ENCODE measurements at places on chromosomes 5 and 9. TPM values are rescaled to one million over a fixed set of nuclear protein-coding genes. Genes with fewer than 3 reads are reported as not detected.

DNA sequence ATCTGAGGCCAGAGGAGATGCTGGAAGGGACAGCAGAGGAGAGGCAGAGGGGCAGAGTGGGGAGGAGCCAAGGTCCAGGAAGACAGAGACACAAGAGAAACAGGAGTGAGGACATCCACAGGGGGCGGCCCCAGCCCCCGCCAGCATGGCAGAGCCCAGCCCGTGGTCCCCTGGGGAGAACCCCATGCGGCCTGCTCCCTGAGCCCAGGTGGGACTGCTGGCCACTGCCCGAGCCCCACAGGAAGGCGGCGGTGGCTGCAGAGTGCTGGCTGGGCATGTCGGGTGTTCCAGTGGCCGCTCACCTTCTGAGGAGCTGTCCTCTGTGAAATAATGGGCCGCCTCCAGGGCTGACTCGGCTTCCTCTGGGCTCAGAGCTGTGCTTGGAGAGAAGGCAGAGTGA is 8.9 kb upstream of the MRNIP start:
- no peak for DNase-seq

- DNase-seq = no peak
Observed at GRCh38 chr9:125258160-125258785, 3.4 kb upstream of the GAPVD1 start.

GRCh38 chr5:5141625-5142525 is 1.7 kb downstream of the ADAMTS16 start:
- DNase-seq = no peak

GRCh38 chr5:7849681-7850394 is 1.1 kb downstream of the CFAP90 start:
- DNase-seq = no peak

Gene RASGRF2
- polyA plus RNA-seq = 0.05 TPM

DNA sequence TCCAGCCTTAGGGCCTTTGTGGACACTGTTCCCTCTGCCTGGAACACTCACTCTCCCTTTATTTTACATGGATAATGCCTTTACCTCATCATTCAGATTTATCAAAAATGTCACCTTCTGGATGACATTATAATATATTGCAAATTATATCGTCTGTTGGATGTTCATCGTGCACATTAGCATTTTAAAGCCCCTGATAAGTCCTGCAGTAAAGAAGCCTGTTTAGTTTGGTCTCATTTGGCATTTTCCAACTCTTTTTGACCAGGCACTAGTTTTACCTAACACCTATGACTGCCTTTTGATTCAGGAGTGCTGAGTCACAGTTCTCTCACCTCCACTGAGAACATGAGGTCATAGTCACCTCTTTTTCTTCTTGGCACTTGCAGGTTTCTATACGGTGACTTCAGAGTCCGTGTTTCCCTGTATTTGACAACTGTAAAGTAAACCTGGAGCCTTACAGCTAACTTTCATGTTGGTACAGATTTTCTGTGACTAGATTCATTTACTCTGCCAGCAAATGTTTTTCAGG is 57.7 kb upstream of the STC2 start:
- no peak for DNase-seq

DNA sequence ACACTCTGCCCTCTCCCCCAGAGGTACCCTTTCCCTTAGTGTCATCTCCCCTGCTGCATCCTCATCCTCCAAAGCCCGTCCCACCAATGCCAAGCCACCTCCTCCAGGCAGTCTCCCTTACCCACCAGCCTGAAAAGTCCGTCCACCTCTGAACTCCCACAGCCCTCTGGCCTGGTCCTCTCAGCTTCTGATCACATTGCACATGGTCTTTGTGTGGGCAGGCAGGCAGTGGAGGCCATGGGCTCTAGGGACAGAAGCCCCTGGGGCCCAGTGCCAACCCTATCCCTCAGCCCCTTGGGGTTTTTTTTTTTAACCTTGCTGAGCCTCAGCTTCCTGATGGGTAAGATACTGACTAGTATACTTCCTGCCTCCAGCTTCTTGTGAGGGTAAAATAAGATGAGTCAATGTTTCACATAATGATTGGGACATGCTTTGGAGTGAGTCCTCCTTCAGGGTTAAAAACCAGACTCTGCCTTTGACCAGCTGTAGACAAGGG is 19.4 kb downstream of the CSF1R start:
- no peak for DNase-seq

Gene CD72
- 0.66 TPM for polyA plus RNA-seq

- no peak for DNase-seq
Observed at GRCh38 chr5:17803971-17804370, 169.7 kb downstream of the TAF11L14 start.

- no peak for DNase-seq
Observed at GRCh38 chr9:84754461-84754860, 84.9 kb downstream of the NTRK2 start.

DNA sequence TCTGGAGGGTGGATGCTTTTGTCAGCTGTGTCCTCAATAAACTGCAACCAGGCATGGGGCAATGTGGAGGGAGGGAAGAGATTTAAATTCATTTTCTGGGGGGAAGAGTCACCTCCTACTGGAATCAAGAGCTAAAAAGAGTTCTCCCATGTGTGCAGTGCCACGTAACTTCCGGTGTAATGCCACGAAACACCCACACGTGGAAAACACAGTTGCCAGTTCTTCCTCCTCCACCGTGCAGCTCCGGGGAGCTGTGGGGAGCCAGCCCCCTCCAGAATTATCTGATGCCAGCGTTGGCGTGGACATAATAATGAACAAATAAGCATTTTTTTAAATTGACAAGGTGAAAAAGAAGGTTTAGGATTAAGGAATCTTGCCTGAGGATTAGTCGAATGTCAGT is 32.1 kb upstream of the MED10 start:
- no peak for DNase-seq

Gene PTGER4
- polyA plus RNA-seq = 12.2 TPM

GRCh38 chr5:179346401-179346800 is 1.1 kb upstream of the ADAMTS2 start:
- no peak for DNase-seq

- DNase-seq = no peak
Observed at GRCh38 chr5:90017239-90017638, 392.3 kb downstream of the CETN3 start.

GRCh38 chr5:61339764-61340163 is 7.7 kb downstream of the ZSWIM6 start:
- DNase-seq = no peak

DNA sequence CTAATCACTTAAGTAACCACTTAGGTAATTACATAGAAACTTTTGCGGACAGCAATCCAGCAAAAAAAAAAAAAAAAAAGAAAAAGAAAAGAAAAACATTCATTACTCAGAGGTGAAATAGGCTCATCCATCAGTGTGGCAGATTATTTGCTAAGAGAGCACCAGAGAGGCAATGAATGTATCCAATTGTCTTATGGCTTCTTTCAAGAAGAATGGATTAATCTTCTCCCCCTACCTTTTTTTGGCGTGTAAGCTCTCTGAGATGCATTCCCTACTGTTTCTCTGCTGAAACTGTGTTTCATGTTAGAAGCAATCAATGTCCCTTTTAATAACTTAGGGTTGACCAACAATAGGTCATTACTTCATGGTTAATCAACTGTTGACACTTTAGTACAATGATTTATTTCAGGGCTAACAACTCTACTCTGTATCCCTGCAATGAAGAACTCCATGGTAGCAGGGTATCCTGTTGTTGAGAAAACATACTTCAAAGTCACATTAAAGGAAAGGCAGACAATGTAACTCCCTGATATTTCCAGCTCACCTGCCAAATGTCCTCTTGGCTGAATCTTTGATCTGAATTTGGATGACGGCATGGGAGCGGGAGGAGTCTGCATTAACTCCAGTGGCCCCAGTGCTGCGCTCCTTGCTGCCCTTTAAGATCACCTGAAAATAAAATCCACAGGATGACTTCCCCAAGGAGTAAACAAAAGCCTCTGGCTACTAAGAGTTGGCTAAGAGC is 57.6 kb downstream of the KIF24 start:
- no peak for DNase-seq

Gene C5
- 0.49 TPM for polyA plus RNA-seq

Gene CTXN3
- 0.10 TPM for polyA plus RNA-seq

GRCh38 chr5:178507151-178507932 is 82.9 kb downstream of the COL23A1 start:
- DNase-seq = no peak

- DNase-seq = no peak
Observed at GRCh38 chr9:75053869-75054268, 25.8 kb upstream of the CARNMT1 start.

GRCh38 chr5:103424026-103424425 is 138.6 kb downstream of the NUDT12 start:
- no peak for DNase-seq

GRCh38 chr5:119597728-119598298 is 31.5 kb upstream of the FAM170A start:
- DNase-seq = no peak

- no peak for DNase-seq
Observed at GRCh38 chr5:76617675-76618074, 5.5 kb downstream of the F2RL2 start.

DNA sequence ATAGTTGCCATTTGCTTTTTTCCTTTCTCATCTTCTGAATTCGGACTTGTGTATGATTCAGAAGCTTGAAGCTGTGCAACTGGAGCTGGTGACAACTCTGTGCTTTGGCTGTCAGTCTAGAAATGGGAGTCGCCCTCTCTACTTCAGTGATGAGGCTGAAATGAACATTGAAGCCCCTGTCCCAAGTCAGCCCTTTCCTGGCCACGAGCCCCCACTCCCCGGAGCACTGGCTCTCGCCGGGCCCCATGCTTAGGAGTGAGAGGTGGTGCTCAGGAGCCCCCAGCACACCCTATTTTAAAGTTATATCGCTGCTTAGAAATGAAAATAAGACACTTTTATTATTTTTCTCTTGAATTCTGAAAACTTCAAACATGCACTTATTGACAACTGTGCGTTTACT is 66.0 kb downstream of the PSMB7 start:
- no peak for DNase-seq

DNA sequence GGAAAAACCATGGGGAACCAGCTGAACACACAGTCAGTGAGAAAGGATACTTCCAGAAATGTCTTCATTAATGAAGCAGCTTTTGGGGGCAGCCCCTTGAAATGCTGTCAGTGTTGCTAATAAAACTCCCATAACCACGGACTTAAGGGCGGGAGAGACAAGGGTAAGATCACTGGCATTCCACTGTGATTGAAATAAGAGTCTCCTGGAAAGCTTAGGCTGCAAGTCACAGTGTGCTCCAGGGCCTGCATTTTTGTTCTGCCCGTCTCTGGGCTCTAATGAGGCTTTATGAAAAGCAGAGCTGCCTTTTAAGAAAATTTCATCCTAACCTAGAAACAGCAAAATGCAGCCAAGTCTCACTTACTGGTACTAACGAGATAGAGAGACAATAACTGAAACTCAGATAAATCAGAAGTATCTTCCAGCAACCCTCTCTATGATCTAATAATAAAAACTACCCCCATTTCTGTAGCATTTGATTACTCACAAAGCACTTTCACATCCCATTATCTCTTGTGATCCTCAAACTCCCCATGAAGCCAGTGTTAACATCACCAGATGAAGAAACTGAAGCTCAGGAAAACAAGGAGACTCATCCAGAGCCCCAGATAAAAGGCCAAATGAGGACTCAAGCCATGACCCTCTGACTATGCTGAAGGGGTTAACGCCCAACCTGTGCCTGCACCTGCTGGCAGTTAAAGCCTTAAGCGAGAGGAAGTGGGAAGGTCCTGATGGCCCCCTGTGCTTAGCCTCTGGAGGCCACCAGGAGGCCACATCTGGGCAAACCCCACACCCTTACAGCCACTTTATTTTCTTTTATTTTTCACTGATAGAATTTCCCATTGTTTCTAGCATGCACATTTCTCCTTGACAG is 37.5 kb downstream of the SPOCK1 start:
- no peak for DNase-seq

DNA sequence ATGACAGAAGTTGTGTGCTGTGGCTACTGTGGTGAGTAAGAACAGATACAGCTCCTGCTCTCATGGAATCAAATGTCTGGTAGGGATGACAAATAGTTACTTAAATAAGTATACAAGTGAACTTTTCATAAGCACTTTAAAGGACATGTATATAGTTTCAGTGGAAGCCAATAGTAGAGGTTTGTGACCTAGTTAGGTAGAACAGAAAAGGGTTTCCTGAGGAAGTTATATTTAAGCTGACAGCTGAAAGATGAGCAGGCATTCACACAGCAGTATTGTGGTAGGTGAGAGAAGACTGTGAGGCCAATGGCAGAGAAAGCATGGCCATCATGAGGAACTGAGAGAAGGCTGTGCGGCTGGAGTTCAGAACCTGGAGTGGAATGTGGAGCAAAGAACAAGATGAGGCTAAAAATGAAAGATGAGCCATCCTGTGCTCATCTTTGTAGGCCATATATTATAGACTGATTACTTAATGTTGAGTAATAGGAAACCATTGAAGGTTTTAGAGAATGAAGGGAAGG is 15.4 kb downstream of the FAM174A start:
- DNase-seq = peak; percentile 28

- no peak for DNase-seq
Observed at GRCh38 chr9:87650611-87651295, 75.2 kb upstream of the CTSL start.

- no peak for DNase-seq
Observed at GRCh38 chr5:137442660-137443059, 56.5 kb downstream of the SPOCK1 start.

DNA sequence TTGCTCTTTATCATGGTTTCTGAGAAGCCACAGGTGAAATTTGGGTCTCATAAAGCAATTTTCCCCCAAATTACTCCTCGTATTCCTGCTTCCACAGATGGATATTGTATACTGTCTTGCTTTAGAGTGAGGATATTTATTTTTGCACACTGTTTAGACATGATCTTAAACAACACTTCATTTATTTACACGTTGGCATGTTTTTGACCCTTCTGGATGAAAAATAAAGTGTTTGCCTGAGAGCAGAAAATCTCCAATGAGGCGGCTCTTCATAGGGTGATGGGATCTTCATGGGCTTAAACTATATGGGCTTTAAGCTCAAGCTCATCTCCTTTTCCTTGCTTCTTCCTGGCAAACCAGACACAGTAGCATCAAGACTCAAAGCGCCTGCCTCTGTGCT is 148.4 kb downstream of the MACROH2A1 start:
- DNase-seq = no peak

GRCh38 chr9:136373300-136374182 is at the start of gene CARD9:
Gene CARD9, minus strand, starts transcription at chr9:136373669. Its CDS starts 1,591 bp downstream, at chr9:136372078.
- DNase-seq = no peak

GRCh38 chr9:16363916-16364315 is 506.6 kb downstream of the BNC2 start:
- DNase-seq = no peak

DNA sequence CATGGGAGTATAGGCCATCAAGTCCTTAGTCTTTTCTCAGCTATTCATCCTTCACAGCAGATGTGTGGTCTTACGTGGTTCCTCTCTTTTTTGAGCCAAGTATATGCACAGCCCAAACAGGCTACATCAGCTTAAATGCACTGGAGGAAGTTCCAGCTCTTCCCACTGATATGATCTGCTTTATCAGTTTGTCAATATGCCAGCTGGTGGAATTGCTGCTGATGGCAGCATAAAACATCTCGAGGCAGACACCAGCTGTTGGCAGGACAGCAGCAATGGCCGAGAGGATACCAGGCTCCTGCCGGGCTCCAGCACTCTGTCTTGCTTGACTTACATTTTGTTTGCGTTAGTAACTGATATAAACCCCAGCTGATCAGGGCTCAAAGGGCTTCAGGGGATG is 143.4 kb downstream of the TENT4A start:
- no peak for DNase-seq

Measured in keratinocyte (primary cell).